HEK293T (cell line): ENCODE measurements at places on chromosomes 1 and 21.

DNA sequence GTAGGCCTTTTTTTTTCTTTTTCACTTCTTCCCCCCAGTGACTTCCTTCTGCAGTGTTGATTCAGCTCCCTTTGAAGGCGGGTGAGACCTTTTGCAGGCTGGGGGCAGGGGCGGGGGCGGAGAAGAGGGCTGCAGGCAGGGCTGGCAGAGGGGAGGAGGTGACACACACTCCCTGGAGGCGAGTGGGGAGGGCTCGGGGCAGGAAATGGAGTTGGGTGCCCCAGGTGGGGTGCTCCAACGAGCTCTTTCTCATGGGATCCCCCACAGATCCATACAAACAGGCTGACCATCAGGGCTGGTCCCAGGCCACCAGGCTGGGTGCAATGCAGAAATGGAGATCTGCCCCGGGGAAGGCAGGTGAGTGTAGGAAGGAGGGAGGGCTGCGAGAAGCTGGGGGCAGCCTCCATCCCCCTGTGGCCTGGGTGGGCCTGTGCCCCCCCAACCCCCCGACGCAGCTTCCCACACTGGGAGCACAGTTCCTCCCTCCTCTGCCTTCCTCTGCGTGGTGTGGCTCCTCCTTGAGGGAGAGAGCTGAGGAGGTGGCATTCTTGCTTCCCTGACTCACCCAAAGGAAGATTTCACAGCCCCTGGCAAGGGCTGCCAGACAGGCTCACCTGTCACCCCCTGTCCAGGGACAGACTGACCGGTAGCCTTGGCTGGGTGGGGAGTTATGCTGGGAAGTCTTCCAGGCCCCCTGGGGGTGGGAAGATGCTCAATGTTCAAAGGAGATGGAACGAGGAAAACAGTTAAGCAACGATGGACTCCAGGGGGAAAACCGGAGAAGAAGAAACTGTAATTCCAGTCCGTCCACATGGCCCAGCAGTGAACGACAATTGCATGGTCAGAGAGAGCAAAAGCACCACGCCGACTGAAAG is 7.1 kb upstream of the ITGB2 start:
- DNase-seq = no peak

DNA sequence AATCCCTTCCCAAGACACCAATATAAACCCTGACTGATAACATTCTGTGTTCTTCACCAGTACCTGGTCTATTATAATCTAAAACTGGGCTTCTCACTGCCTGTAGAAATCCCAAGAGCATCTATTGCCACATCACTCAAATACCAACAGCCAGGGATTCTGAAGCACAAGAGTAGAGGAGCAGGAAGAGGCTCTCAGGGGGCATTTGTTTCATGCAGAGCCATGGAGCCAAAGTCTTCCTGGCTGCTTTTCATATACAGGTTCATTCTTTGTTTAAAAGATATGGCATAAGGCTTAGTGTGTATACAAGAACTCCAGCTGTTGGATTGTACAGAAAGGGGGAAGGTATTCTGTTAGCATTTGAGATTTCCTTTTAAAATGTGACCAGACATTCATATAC is 38.2 kb upstream of the USH2A start:
- DNase-seq = no peak

DNA sequence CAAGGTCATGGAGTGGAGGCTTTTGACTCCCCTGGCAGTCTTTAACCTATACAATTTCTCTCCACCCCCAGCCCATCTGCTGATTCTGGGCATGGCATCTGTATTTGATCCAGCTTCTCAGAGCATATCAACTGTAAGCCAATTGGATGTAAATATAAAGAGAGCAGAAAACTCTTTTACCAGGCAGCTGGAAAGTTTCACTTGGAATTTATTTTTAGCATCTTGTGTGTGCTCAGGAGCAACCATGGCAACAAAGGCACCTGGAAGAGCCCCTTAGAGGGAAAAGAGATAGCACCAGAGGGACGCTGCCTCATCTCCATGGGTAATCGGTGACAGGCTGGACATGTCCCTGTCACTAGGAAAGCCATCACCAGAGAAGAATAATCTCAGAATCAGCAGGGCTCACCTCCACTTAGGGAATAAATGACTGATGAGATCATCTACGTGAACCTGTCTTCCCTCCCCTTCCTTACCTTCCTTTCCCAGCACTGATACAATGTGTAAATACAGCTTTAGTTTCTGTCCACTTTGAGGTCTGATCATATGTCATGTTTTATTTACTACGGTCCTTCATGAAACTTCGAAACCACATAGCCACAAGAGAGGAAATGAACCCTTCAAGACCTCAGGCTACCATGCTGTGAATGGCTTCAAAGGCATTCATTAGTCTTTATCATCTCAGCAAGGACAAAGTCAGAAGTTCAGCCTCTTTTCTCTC is 25.3 kb upstream of the SIPA1L2 start:
- DNase-seq = no peak

DNA sequence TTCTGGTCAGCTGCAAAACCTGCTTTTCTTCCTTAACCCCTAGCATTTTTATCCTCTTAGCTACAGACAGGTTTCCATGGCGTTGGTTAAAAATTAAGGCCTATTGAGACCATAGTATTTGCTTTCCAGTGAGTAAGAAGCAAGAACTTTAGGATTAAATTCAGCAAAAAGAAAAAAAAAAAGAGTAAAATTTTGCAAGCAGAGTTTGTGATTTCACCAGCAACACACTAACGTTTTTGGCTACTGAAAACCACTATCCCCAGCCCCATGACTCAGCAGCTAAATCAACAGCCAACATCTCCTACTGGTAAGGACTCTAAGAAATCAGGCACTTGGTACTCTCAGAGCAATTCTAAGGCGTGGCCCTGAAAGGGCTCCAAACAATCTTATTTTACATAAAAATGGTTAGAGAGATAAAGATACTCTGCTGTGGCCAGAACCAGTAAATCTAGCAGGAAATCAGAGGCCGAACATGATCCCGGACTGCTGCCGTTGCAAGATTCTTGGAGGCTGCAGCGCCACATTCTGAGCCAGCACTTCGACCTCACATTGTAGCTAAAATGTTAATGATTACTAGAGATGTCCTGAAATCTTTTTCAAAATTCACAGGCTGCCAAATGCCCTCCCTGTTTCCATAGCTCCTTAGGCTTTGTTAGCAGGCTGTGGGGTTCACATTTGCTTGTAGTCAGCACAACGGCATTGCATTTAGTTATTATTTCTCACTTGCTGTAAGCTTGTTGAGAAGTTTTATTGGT is 1.6 kb upstream of the ENO1 start:
- DNase-seq = no peak

GRCh38 chr1:235571482-235571881 is 67.2 kb upstream of the B3GALNT2 start:
- no peak for DNase-seq

- DNase-seq = no peak
Observed at GRCh38 chr1:106889059-106889458, 167.4 kb upstream of the PRMT6 start.

DNA sequence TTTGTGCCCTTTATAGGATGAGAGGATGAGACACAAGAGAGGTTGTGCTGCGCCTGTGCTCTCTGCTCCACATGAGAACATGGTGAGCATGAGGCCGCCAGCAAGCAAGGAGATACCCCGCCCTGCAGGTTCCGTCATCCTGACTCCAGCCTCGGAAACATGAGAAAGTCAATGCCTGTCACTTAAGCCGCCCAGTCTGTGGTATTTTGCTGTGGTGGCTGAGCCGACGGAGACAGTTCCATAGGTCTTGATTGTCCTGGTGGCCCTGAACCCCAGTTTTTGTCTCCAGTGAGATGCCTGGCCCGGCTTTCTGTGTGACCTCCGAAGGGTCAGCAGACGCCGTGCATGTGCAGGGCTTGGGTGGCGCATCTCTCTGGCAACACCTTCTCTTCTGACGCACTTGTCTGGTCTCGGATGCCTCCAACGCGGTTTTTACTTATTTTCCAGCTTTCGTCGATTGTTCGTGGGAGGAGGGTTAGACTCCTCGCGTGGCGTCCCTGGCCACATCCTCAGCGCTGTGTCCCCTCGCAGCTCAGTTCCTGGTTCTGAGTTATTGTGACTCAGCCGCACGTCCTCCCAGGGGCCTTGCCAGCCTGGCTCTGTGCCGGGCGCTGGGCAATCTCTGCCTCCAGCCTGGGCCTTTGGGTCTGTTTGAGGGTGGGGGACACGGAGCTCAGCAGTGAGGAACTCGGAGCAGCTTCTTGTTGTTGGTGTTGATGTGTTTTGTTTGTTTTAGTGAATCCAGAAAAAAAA is 70.0 kb downstream of the FAAP20 start:
- no peak for DNase-seq

GRCh38 chr1:78255383-78255782 is 209.6 kb downstream of the GIPC2 start:
- DNase-seq = no peak

GRCh38 chr1:201164645-201165044 is 10.4 kb upstream of the TMEM9 start:
- DNase-seq = no peak

- DNase-seq = no peak
Observed at GRCh38 chr1:97833881-97834280, 87.0 kb downstream of the DPYD start.

DNA sequence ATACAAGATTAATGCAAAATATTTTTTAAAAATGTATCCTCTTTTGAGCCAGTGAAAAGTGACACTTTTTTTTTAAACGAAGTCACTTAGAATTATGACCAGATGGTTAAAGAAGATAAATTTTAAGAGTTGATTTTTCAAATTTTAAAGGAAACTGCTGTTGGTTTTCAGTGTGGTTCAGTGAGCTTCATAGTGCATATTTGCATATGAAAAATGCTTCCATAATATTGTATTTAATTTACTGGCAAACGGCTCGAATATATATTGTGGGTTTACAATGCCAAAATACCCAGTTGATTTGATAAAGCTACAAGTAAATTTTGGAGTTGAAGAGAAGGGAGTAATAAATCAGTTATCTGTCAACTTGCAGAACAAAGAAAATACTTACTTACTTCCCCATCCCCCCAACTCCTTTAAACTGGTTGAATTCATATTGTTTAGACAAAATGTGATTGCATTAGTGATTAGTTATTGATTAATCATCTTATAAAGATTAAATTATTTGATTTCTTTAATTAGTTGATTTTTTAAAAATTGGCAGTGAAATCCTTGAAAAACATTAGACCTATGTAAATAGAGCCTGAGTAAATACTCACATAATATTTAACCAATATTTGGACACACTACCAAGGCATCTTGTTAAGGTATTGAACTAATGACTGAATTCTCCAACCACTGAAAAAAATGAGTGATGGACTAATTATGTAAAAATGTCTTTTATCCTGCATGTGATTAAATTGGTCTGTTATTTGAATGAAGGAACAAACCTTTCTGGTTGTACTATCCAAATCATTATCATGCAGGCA is 122.8 kb upstream of the APP start:
- DNase-seq = no peak

GRCh38 chr1:183733715-183734114 is 71.2 kb upstream of the RGL1 start:
- no peak for DNase-seq

- DNase-seq = no peak
Observed at GRCh38 chr1:13817906-13818305, 117.9 kb downstream of the PRDM2 start.

GRCh38 chr1:115179397-115180079 is 90.2 kb upstream of the TSPAN2 start:
- no peak for DNase-seq

GRCh38 chr21:25283720-25284119 is 323.6 kb downstream of the MRPL39 start:
- DNase-seq = peak; percentile 20

GRCh38 chr1:220827445-220828178 is 40.9 kb downstream of the MTARC1 start:
- no peak for DNase-seq

GRCh38 chr1:227450489-227450888 is 112.9 kb upstream of the ZNF678 start:
- DNase-seq = no peak

DNA sequence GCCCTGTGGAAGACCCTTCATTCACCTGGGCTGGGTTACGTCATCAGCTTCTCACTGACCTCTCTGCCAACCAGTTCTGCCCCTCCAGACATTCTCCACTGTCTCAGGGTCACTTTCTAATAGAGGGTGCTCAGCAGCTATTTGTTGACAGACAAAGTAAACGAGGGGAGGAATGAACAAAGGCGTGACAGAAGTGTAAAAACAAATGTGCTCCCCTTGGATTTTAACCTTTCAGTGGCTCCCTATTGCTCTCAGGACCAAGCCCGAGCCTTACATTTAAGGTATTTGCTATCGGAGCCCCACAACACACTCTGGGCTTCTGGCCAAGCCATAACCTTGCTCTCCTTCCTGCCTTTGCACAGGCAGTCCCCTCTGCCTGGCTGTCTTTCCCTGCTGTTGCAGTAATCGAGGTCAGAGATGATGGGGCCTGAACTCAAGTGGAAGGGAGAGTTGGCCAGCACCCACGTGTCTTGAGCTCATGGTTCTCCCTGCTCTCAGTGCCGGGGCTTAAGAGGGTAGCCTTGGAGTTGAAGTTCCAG is 9.3 kb upstream of the MARCKSL1 start:
- no peak for DNase-seq

DNA sequence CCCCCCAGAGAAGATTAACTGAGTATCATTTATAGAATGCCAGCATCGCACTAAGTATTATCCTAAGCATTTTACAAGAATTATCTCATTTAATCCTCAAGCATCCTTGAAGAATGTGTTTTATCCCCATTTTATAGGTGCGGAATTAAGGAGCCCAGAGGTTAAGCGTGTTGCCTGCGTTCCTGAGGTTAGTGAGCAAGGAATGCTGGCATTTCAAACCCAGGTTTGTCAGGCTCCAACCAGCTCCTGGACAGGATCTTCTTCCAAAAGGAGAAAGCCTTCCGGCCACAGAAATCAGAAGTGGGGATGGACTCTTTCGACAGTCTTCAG is 82.3 kb downstream of the SSBP3 start:
- no peak for DNase-seq

GRCh38 chr1:40760984-40761383 is 22.6 kb upstream of the KCNQ4 start:
- no peak for DNase-seq

DNA sequence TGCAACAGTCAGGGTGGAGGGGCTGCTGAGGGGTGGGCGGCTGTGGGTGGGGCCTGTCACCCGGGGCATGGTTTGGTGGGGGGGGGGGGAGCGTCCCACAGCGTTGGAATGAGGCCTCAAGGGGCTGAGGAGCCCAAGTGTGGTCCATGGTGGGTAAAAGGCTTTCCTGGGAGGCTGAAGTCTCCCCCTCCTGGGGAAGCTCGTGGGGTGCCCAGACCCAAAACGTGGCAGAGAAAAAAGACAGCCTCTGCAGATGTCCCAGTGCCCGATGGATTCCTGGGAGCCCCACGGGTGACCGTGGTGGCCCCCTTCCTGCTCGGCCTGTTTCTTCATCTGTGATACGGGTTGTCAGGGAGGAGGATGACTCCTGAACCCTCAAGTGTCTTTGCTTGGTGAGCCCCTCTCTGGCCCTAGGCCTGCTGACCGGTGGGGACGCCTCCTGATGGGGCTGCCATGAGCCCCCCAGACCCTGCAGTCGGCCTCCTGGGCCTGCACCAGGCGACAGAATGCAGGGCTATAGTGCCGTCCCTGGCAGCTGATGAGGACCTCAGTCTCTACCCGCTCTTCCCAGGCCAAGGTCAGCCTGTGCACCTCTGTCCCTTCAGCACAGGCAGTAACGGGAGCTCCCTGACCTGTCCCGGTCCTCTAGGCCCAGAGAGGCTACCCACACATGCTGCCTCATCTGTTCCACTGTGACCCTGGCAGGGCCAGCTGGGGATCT is 1.1 kb downstream of the OBSCN start:
- no peak for DNase-seq
